ENCODE measurements at places on chromosomes 6 and 20. TPM values are rescaled to one million over a fixed set of nuclear protein-coding genes. Genes with fewer than 3 reads are reported as not detected.

PAX1 gene
- not detected for total RNA-seq

RAET1E gene
- not detected for total RNA-seq

MAK gene
- total RNA-seq, result under 0.01 TPM

SNRNP48 gene
- 5.2 TPM for total RNA-seq

RIN2 gene
- total RNA-seq, result 72.2 TPM

TCP11 gene
- total RNA-seq, result 0.56 TPM

HMGCLL1 gene
- total RNA-seq, result not detected

FOXQ1 gene
- total RNA-seq, result not detected

Measured in IMR-90 (cell line).